ENCODE measurements at places on chromosomes 1 and 21. TPM values are rescaled to one million over a fixed set of nuclear protein-coding genes. Genes with fewer than 3 reads are reported as not detected.

DNA sequence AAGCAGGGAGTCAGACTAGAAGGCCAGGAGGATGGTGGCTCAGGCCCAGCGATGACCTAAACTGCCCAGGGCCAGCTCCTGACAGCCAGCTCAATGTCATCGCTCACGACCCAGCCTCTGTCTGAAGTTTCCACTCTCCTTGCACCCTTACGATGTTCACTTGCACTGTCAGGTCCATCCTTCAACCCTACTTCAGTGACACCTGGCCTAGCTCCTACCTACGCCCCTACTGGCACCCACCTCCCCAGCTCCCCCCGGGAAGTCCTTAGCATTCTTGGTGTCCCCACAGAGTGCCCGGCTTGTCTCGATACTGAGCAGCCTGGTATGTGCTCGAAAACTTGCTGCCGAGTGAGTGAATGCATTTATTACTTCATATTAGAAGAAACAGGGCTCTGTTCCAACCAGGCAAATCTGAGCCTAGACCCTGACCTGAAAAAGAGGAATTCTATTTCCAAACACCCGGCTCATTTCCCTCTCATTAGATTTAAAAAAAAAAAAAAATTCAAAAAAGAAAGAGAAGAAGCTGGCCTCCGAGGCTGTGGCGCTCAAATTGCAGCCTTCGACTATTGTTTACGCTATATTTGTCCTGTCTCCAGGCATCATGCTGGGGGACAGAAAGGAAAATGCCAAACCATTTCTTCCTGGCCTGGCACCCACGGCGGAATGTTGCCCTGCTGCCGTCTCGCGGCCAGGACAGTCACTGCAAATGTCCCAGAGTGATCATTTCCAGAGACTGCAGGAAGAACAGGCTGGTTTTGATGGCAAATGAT is 29.8 kb upstream of the LRRC38 start:
- no peaks in the 10 kb centered on the region for H3K36me3 ChIP-seq
- DNase-seq = peak; percentile 13
- H3K27me3 ChIP-seq = no peaks in the 10 kb centered on the region
- H3K4me1 ChIP-seq = no peaks in the 10 kb centered on the region

- H3K27ac ChIP-seq = no peak overlapping the region
- H3K36me3 ChIP-seq = no peaks in the 10 kb centered on the region
- no peak for DNase-seq
- H3K4me3 ChIP-seq = no peak overlapping the region
- H3K27me3 ChIP-seq = no peaks in the 10 kb centered on the region
- no peaks in the 10 kb centered on the region for H3K4me1 ChIP-seq
Measured at GRCh38 chr1:213138892-213139291, 87.9 kb downstream of the RPS6KC1 start.

- H3K27me3 ChIP-seq = no peaks in the 10 kb centered on the region
- H3K4me1 ChIP-seq = no peaks in the 10 kb centered on the region
- H3K27ac ChIP-seq = no peak overlapping the region
- no peak overlapping the region for H3K4me3 ChIP-seq
- DNase-seq = peak; percentile 76
Measured at GRCh38 chr1:237799762-237800474, 90.8 kb downstream of the ZP4 start.

DNA sequence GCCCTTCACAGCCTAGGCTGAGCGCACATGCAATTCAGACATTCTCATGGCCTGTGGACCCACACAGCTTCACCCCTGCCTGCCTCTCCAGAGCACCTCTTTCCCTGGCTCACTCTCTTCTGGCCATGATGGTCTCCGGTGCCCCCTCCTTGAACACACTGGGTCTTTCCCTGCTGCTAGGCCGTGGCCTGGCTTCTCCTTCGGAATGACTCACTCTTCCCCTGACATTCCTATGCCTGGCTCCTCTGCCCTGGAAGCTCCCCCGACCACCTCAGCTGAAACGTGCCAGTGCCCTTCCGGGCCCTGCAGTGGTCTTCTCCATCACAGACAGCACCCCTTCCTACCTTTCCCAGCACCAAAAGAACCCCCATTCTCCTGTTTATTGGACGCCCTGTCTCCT is 28.3 kb downstream of the EPHA8 start:
- H3K4me3 ChIP-seq = no peak overlapping the region
- no peak for DNase-seq
- H3K4me1 ChIP-seq = no peaks in the 10 kb centered on the region
- H3K27ac ChIP-seq = no peak overlapping the region
- no peaks in the 10 kb centered on the region for H3K36me3 ChIP-seq
- H3K27me3 ChIP-seq = peaks cover 63% of the 10 kb centered on the region

DNA sequence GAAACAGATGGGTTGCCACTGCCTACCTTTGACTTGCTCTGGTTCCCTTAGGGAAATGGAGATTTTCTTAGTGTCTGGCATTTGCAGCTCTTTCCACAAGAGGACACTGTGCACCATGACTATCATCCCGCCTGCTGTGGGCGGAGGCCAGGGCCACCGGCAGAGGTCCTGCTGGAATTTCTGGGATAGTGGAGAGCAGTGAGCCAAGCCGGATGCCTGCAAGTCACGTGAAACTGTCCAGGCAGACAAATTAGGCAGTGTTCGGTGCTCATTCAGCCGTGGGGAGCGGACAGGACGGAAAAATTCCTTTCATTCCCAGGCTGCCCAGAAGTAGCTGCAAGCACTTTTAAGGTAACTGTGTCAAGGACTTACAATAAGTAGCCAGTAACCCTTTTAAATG is 43.4 kb downstream of the IGSF5 start:
- DNase-seq = peak; percentile 49
- H3K27ac ChIP-seq = peak overlapping the region; percentile 40
- H3K4me3 ChIP-seq = no peak overlapping the region
- H3K36me3 ChIP-seq = no peaks in the 10 kb centered on the region

DNA sequence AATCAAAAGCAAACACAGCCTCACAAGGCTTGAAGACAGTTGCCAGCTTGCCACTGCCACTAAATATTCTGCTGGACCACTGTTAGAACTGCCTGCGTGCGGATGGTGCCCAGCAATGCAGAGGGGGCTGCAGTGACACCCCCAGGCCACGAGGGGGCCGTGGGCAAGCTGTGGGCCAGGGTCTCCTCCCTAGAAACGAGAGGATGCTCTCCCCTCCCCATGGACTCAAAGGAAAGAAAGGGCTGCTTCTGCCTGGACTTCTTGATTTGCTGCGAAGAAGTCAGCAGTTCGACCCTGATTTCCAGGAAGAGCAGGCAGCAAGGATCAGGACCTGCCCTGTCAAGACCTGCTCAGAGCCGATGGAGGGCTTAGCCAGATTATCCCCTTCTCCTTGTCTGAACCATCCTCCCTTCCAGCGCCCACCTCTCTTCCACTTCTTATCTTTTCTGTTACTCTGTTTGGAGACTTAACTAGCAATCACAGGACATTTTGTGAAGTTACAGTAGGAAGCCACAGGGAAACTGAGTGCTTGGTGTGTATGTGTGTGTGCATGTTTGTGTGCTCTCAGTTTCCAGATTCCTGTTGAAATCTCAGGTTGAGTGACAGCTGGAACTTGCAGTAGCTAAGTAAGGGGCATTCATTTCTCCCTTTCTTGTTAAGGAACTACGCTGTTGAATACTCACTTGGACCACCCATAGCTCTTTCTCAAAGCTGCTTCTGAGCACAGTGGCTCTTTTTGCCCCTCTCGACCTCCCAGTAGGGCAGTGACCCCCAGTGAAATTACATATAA is 2.7 kb downstream of the MAN1C1 start:
- no peaks in the 10 kb centered on the region for H3K36me3 ChIP-seq
- H3K4me1 ChIP-seq = peaks cover 30% of the 10 kb centered on the region
- H3K27me3 ChIP-seq = peaks cover 16% of the 10 kb centered on the region
- H3K4me3 ChIP-seq = no peak overlapping the region

DNA sequence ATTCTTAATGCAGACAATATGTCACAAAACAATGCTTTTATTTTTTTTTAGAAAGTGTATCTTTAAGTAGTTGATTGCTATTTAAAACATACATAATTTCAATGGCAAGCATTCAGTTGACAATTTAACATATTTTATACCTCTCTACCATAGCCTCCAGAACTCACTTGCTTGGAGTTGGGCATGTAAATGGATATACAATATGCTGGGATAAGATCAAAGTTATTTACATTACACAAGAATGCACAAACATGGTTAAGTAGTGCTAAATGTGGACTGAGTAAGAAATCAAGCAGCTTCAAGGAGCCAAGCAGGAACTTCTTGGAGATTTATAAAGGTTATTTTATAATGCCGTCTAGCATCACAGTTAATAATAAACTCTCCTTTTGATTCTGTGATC is 17.0 kb downstream of the CLCA4 start:
- H3K36me3 ChIP-seq = no peaks in the 10 kb centered on the region
- no peak overlapping the region for H3K4me3 ChIP-seq
- H3K27me3 ChIP-seq = no peaks in the 10 kb centered on the region
- no peak for DNase-seq
- no peaks in the 10 kb centered on the region for H3K4me1 ChIP-seq

DNA sequence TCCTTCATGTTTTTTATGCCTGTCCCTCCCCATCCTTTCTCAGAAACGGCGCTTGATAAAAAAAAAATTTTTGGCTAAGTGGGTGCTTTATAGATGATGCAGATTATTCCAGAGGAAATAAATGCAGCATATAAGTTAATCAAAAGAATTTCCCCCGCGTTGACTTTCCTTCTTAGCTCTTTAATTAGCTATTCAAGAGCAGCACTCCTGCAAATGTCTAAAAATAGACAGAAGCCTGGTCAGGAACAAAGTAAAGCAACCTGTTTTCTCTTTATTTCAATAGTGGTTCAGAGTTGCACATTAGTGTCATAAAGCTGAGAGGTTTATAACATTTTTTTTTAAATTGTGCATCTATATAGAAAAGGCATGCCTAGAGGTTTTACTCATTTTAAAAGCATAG is 439.5 kb upstream of the LRRC7 start:
- no peaks in the 10 kb centered on the region for H3K27me3 ChIP-seq
- no peaks in the 10 kb centered on the region for H3K4me1 ChIP-seq
- no peak overlapping the region for H3K4me3 ChIP-seq
- H3K27ac ChIP-seq = no peak overlapping the region

DNA sequence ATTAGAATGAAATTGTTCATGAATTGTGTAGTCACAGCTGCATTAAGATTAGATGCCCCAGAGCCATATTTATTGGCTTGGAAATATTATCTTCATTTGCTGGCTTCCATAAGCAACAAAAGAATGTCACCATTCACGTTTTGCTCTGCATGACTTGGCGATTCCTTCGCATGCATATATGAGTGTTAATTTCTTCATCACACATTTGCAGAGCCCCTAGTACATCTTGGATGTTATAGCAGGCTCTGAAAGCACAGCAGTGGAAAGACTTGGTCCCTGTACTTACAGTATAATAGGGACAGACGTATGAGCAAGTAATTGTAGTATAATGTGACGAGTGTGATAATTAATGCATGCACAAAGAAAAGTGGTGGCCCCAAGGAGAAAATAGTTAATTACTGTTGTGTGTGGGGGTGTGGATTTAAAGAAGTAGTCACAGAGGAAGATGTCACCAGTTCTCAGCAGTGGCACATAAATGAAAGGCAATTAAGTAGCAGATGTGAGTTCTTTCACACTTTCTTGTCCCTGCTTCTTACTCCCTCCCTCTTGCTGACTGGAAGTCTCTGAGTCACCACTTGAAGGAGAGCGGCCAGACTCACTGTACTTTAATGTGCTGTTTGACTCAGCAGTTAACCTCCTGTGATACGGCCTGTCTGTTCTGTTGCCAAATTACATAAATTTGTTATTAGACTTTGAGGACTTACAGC is 21.0 kb downstream of the S100A10 start:
- peak; percentile 67 for DNase-seq
- peaks cover 71% of the 10 kb centered on the region for H3K4me1 ChIP-seq
- no peaks in the 10 kb centered on the region for H3K27me3 ChIP-seq
- no peak overlapping the region for H3K4me3 ChIP-seq
- no peaks in the 10 kb centered on the region for H3K36me3 ChIP-seq
- peak overlapping the region; percentile 34 for H3K27ac ChIP-seq

DNA sequence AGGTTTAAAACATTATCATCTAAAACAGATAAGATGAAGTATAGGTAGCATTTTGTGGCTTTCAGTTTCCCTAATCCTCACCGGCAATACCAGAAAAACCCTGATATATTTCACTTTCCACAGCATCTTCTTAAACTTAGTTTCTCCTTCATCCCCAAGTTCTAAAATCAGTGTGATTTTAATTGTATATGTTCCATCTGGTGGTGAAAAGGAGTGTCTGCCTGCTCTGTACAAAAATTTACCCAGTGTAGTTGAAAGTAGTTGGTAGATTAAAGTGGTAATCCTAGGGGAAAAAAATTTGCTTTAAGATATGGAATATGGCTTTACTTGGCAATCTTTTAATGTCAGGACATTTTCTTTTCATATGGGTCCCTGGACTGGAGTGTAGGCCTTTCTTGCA is 74.3 kb downstream of the CEP350 start:
- H3K27ac ChIP-seq = no peak overlapping the region
- H3K4me1 ChIP-seq = no peaks in the 10 kb centered on the region
- no peak overlapping the region for H3K4me3 ChIP-seq
- no peaks in the 10 kb centered on the region for H3K27me3 ChIP-seq

GRCh38 chr1:159889821-159890252 is 10.1 kb downstream of the CFAP45 start:
- H3K36me3 ChIP-seq = no peaks in the 10 kb centered on the region
- no peaks in the 10 kb centered on the region for H3K27me3 ChIP-seq

GRCh38 chr1:228861832-228862180 is 126.5 kb downstream of the RHOU start:
- peak overlapping the region; percentile 53 for H3K27ac ChIP-seq
- no peaks in the 10 kb centered on the region for H3K36me3 ChIP-seq
- no peak for DNase-seq
- peaks cover 21% of the 10 kb centered on the region for H3K4me1 ChIP-seq
- no peak overlapping the region for H3K4me3 ChIP-seq

GRCh38 chr1:101323535-101323934 is 86.7 kb downstream of the S1PR1 start:
- no peaks in the 10 kb centered on the region for H3K36me3 ChIP-seq
- H3K4me3 ChIP-seq = no peak overlapping the region
- H3K4me1 ChIP-seq = no peaks in the 10 kb centered on the region
- DNase-seq = no peak
- H3K27me3 ChIP-seq = no peaks in the 10 kb centered on the region
- H3K27ac ChIP-seq = no peak overlapping the region

GRCh38 chr1:155984341-155984740 is 6.0 kb upstream of the ARHGEF2 start:
- H3K4me1 ChIP-seq = peaks cover 36% of the 10 kb centered on the region
- DNase-seq = no peak
- no peaks in the 10 kb centered on the region for H3K36me3 ChIP-seq
- no peaks in the 10 kb centered on the region for H3K27me3 ChIP-seq
- H3K27ac ChIP-seq = peak overlapping the region; percentile 93

DNA sequence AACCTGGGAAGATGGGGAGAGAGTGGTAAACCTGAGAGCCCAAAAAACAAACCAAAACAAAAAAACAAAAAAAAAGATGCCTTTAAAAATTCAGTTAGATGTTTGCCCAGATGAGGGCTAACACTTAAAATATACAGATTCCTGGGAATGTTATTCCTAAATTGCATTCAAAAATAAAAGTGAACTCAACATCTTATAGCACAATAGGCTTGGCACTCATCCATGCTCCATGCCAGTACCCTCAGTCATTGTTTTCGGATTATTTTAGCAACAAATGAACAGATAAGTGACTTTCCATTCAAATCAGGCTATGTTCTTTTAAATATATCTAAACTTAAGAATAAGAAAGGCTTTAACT is 3.7 kb downstream of the ATP1A1 start:
- DNase-seq = no peak
- no peak overlapping the region for H3K4me3 ChIP-seq
- peak overlapping the region; percentile 99 for H3K27ac ChIP-seq

ERG gene
- total RNA-seq = 3.3 TPM

RGS21 gene
- total RNA-seq = not detected

Data from transverse colon (tissue), 4 donors.